NCI-H2081 treated with DMSO at 0.1 percent for 48 hours (cell line): ENCODE measurements at places on chromosomes 11 and 22.
A peak's percentile ranks its signal among the peaks of the same experiment; 100 is the strongest.

DNA sequence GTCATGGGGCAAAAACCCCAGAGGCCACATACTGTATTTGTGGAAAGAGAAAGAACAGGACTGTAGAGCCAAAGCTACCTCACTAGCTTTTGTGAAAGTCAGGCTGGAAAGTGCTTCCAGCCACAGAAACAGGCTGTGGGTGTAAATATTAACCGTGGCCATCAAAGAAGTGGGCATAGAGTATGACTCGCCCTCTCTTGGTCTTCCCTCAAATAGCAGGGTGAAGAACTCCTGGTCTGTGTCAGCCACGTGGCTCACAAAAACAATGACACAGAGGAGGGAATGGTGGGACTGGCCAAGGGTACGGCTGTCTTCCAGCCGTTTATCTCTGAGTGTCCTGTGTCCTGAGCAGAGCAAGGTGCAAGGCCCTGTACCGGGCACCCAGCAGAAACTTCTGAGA is 37.6 kb upstream of the UBASH3B start:
- DNase-seq = no peak

- no peak for DNase-seq
Measured at GRCh38 chr11:87063982-87064381, 26.2 kb downstream of the TMEM135 start.

DNA sequence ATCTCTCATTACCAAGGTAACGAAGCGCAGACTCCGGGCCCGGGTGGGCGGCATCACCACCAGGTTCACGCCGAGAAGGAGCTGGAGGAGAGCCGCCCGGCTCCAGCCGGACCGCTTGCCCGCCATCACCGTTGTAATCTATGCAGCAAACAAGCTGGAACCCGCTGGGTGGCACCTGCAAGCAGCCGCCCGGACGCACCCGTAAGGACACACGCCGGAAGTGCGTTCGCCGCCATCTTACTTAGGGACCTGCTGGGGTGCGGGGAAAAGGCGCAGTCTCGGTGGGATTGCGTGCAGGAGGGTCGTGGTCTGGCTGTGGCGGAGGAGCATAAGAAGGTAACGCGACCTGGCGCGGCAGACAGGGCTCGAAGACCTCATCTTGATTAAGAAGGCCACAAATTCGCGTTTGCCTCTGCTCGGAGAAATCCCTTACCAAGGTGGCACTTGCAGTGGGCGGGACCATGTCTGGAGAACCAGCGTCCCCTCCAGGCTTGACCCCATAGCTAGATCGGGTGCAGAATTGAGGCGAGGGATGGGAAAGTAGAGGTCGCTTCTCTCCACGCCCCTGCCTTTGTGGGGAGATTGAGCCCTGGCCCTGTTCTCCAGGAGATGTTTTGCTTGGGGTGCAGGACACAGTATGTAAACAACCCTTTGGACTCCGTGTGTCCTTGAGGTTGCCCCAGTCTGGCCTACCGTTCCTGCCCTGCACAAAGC is at the start of gene ACP2:
Gene ACP2 (minus strand): TSS at position 151 of the 714 bp plus-strand sequence. CDS start 25 bp downstream, at position 126.
- peak; percentile 63 for DNase-seq

DNA sequence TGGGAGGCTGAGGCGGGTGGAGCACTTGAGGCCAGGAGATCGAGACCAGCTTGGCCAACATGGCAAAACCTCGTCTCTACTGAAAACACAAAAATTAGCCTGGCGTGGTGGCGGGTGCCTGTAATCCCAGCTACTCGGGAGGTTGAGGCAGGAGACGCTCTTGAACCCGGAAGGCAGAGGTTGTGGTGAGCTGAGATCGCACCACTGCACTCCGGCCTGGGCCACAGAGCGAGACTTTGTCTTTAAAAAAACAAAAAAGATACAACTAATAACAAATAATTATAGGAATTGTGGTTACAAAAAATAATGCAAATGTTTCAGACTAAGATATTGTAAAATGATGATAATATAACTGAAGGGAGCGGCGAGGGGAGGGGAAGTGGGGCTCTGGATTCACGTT is 90.3 kb upstream of the RTL6 start:
- no peak for DNase-seq

GRCh38 chr11:134372961-134373360 is 39.1 kb downstream of the B3GAT1 start:
- DNase-seq = no peak

DNA sequence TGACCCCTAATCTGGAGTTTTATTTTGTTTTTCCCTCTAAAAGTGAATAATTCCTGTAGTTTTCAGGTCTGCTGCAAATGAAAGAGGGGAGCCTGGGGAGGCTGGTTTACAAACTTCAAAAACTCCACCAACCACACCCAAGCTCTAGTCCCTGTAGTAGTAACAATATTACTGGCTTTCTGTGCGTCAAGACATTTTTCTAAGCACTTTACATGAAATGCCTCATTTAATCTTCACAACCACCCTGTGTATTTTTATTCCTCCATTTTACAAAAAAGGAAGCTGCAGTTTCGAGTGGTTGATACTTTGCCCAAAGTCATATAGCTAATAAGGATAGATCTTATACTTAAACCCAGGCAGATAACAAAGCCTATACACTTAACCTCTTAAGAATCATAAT is 23.5 kb downstream of the CTNND1 start:
- DNase-seq = no peak
